ENCODE measurements at places on chromosomes 5 and 9.
A peak's percentile ranks its signal among the peaks of the same experiment; 100 is the strongest.

GRCh38 chr9:95580812-95581761 lies 64.3 kb upstream of the PTCH1 start:
- DNase-seq, result no peak

GRCh38 chr9:137366891-137367381 lies 56.0 kb downstream of the EXD3 start:
- DNase-seq, result no peak

DNA sequence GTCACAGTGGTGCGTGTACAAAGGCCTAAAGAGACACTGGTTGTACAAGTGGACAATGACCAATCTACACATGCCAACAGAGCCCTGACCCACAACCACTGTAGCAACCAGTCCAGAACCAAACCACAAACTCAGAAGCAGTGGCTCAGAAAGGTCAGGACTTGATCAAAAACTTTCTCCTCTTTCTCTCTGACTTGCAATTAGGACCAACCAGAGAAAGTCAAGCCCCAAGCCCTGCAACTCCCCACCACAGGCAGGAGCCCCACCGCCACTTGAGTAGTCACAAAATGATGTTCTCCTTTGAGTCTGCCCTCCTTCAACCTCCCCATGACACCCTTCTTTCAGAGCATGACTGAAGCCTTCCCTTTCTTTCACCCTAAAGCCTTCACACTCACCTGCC lies 291.8 kb downstream of the CDH10 start:
- no peak for DNase-seq

GRCh38 chr9:16331031-16331430 lies 539.4 kb downstream of the BNC2 start:
- DNase-seq, result no peak

DNA sequence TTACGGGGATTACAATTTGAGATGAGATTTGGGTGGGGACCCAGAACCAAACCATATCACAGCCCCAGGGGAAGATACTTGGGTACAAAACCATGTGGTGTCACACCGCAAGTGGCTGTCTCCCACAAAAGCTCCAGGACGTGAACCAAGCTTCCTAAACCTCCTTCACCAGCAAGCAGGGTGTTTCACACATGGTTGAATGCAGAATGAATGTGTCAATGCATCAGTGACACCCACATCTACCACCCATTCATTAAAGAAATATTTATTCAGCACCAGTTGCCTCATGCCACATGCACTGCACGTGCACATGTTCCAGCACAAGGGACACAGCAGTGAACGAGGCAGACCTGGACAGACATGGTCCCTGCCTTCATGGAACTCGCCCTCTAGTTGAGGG lies 70.9 kb upstream of the SPOCK1 start:
- no peak for DNase-seq

- DNase-seq, result no peak
Measured at GRCh38 chr9:38196714-38197113, 127.7 kb upstream of the SHB start.

DNA sequence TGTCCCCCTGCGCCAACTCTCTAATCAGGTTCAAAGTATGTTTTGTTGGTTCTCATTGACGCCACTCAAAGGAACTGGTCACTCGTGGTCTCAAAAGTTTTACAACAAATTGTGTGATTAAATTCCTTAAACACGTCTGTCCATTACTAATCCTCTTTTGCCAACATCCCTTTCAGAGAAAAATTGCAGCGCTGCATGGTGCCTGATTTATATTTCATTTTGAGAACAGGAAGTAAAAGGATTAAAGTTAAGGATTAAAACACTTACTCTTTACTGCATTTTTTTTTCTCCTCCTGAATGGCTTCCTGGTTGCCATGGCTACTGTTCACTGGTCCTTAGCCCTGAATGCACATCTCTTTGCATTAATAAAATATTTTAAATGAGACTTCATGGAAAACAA lies 383.5 kb downstream of the GLIS3 start:
- no peak for DNase-seq

GRCh38 chr5:154972476-154973080 lies 31.7 kb downstream of the MRPL22 start:
- no peak for DNase-seq

- DNase-seq, result no peak
Measured at GRCh38 chr5:169964246-169964645, 16.0 kb downstream of the INSYN2B start.

DNA sequence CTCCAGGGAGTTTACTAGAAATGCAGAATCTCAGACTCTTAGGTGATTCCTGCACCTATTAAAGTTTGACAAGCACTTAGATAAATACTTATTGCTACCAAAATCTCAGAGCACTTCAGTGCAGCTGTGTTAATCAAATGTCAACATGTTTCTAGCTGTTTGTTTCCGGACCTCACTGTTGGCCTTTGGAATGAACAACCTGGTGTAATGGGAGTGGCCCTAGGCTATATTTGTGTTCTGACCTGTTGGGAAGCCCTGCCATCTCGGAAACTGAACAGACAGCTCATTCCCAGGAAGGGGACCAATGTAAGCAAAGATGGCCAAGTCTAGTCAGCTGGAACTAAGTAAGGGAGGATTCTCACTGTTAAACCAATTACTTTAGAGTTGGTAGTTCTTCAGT lies 145.0 kb upstream of the SLC28A3 start:
- no peak for DNase-seq

GRCh38 chr5:44454002-44454401 lies 64.8 kb upstream of the FGF10 start:
- no peak for DNase-seq

DNA sequence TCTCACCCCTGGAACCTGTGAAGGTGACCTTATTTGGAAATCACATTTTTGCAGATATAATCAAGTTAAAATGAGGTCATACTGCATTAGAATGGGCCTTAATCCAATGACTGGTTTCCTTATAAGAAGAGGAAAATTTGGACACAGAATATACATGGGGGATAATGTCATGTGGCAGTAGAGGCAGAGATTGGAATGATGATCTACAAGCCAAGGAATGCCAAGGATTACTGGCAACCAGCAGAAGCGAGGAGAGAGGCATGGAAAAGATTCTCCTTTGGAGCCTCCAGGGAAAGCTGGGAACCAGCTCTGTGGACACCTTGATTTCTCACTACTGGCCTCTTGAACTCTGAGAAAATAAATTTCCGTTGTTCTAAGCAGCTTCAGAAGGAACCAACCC lies 20.2 kb upstream of the CEP78 start:
- DNase-seq, result no peak

GRCh38 chr5:93602241-93603077 lies 19.4 kb downstream of the NR2F1 start:
- no peak for DNase-seq

DNA sequence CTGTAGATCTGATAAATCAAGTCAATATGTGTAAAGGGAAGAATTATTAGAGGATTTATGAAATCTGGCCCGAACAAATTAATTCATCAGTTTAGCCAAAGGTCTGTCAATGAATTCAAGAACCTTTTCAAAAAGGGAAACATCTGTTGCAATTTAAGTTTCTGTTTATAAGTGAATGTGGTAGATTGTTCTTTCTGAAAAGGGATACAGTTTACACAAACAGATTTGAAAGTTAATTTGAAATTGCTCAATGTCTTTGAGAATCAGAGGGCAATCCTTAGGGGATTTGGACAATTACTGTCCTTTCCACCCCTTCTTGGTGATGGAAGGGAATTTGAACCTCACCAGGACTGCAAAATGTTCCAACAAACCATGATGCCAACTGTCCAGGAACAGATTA lies 29.7 kb upstream of the ERCC6L2 start:
- DNase-seq, result no peak

GRCh38 chr5:118144540-118144939 lies 843.8 kb downstream of the DTWD2 start:
- no peak for DNase-seq

DNA sequence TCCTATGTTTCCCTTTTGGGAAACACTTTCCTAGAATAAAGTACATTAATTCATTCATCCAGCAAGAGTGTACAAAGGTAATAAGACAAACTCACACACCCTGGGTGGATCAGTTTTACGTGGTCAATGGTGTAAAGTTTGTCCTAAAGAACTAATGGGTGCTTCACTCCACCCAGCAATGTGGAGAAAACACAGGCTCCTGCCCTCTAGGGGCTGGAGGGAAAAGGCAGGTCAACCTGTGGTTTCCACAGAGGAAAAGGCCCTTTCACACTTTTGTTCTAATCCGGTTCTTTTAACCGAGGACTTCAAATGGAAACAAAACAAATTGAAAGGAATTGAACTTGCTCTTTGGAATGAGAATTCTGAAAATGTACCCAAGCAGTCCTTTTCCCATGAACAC lies 80.9 kb upstream of the SPOCK1 start:
- no peak for DNase-seq

- no peak for DNase-seq
Measured at GRCh38 chr5:28065656-28066055, 1027.3 kb upstream of the CDH9 start.

GRCh38 chr5:125708583-125708982 lies 714.6 kb upstream of the GRAMD2B start:
- no peak for DNase-seq

GRCh38 chr5:112738191-112738560 lies 491 bp downstream of the APC start:
- DNase-seq, result no peak

GRCh38 chr5:131104169-131104808 lies 60.8 kb downstream of the HINT1 start:
- DNase-seq, result peak; percentile 6

GRCh38 chr5:95220381-95220780 lies 64.5 kb downstream of the MCTP1 start:
- no peak for DNase-seq

- no peak for DNase-seq
Measured at GRCh38 chr5:39200081-39200480, 19.3 kb downstream of the FYB1 start.

DNA sequence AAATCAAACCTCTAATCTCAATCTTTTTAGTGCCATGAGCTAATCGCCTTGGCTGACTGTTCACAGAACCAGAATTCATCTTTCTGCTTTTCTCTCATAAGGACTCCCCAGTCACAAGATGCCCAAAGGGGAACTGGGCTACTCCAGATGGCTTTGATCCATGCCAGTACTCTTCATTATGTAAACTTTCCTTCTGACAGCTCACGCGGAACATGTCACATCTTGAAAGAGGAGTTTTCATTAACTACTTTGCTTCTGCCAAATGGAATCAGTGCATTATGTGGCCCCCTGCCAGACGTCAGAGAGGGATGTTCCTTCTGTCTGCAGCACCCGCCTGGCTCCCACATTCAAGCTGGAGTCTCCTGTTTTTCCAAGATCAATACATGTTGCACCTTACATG lies 142.1 kb upstream of the NMUR2 start:
- DNase-seq, result no peak

GRCh38 chr5:44952376-44952775 lies 143.6 kb downstream of the MRPS30 start:
- DNase-seq, result no peak

DNA sequence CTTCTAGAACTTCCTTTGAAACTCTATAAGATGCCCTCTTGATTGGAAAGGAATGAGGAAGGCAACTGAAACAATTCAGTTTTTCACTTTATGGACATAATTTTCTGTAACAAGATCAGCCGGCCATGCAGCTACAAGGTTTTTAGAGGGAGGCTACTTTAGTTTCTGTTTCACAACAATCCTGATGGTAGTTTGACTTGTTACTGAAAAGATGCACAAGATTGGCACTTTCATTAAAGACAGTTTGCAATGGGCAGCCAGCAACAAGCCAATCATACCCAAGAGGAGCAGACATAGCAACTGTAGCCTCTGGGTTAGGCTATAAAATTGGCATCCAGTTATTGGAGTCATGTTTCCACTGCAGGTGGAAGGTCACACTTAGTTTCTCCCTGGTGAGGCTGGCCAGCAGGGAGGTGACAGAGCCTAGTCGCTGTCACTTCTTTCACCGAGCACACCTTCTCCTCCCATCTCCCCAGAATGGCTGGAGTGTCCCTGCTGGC lies 74.3 kb upstream of the TGFBR1 start:
- DNase-seq, result no peak

GRCh38 chr5:63175850-63176249 lies 597.2 kb downstream of the LRRC70 start:
- no peak for DNase-seq

DNA sequence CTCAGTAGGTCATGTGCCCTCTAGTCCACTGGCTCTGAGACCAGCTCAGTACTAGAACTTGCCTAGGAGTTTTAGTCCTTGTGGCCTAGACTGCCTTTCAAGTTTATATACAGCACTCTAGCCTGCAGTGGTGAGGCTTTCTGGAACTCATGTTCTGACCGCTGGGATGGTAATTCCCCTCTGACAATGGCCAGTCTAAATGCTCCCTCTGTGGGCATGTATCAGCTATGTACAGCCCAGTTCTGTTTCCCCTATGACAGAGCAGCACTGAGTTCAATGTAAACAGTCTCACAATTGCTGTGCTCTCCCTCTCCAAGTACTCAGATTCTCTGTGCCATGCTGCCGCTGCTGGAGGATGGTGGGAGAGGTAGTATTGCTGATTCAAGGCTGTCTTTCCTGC lies 68.6 kb upstream of the SLC27A6 start:
- DNase-seq, result no peak

GRCh38 chr5:99553211-99553810 lies 624.5 kb upstream of the CHD1 start:
- no peak for DNase-seq

DNA sequence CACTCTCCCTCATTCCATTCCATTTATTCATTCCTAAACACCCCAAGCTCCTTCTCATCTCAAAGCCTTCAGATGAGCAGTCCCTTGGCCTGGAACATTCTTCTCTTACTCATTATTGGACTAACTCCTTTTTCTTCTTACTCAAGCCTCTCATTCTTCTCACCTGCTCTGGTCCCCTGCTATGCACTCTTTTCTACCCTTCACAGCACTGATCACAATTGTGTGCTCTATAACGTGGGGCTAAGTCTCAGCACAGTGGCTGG lies 212.4 kb downstream of the MAPKAP1 start:
- DNase-seq, result no peak

GRCh38 chr9:120846251-120846889 lies 3.6 kb upstream of the PSMD5 start:
- no peak for DNase-seq

GRCh38 chr9:81537964-81538363 lies 151.4 kb downstream of the TLE1 start:
- peak; percentile 57 for DNase-seq

DNA sequence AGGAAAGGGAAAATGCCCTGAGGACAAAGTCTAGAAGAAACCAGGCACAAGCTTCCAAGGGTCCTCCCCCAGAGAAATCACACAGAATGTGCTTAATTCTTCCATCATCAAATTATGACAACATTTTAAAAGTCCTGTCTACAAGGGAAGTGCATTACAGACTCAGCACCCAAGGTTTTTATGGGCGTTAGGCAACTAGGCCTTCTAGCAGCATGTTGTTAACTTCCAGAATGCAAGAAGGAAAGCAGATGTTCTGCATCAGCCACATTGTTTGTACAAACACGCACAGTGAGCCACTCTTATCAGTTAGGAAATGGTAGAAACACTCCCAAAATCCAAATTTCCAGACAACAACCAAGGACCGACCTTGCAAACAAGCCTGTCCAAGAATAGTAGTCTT lies 26.5 kb downstream of the SMC5 start:
- DNase-seq, result peak; percentile 1

GRCh38 chr9:4021621-4022213 lies 278.2 kb downstream of the GLIS3 start:
- DNase-seq, result no peak

GRCh38 chr5:154249826-154250225 lies 59.3 kb downstream of the GALNT10 start:
- DNase-seq, result no peak

GRCh38 chr9:88387036-88387551 lies 1.1 kb upstream of the SPIN1 start:
- DNase-seq, result no peak

Measured in fibroblast of skin of left quadriceps (primary cell).